ENCODE measurements at places on chromosomes 12 and 14. TPM values are rescaled to one million over a fixed set of nuclear protein-coding genes. Genes with fewer than 3 reads are reported as not detected.

The SERPINA4 gene
- polyA plus RNA-seq, result not detected

The ZNF84 gene
- 22.6 TPM for polyA plus RNA-seq

The DENND5B gene
- not detected for polyA plus RNA-seq

The NRXN3 gene
- polyA plus RNA-seq, result not detected

The RFX4 gene
- polyA plus RNA-seq, result not detected

The PRR4 gene
- polyA plus RNA-seq, result 2.1 TPM

The OR10G2 gene
- not detected for polyA plus RNA-seq

The CPNE6 gene
- not detected for polyA plus RNA-seq

The LUM gene
- not detected for polyA plus RNA-seq

The SPIC gene
- polyA plus RNA-seq, result not detected

The GZMB gene
- polyA plus RNA-seq, result 3.0 TPM

The GSC gene
- polyA plus RNA-seq, result not detected

The C12orf60 gene
- polyA plus RNA-seq, result 0.86 TPM

Data from naive thymus-derived CD4-positive, alpha-beta T cell (primary cell).